ENCODE measurements at places on chromosomes 6 and 20.
A peak's percentile ranks its signal among the peaks of the same experiment; 100 is the strongest.

DNA sequence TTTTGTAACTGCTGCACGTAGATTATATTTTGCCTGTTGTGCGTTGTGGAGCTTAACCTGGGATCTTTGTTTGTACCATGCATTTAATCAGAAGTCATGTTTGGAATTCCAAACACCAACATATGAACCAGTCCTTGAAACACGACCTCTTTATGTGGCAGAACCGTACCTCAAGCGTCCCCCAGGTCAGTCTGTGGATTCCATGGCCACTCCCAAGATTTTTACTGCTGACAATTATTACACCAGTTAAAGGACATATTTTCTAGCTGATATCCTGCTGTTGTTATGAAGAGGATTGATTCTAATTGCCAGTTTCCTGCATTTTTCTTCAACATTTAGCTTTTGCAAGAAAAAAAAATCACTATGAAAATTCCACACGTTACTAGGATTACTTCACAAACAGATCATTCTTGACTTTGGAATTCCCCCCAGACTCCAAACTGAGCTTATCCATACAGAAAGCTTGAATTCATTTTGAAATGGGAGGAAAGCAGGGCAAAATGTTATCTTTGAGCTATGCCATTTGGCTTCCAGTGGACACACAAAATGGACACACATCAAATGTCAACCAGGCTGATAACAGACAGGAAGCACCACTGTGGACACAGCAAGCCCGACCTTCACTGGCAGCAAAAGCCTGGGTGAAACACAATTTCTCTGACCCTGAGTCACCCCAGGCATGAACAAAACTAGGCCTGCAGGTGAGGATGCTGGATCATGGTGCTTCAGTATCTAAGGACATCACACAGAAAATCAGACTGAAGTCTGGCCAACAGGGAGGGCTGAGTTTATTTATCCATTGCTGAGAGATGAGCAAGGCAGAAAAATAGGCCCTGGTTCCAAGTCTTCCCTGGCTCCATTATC lies 542.9 kb upstream of the JAG1 start:
- DNase-seq: no peak

DNA sequence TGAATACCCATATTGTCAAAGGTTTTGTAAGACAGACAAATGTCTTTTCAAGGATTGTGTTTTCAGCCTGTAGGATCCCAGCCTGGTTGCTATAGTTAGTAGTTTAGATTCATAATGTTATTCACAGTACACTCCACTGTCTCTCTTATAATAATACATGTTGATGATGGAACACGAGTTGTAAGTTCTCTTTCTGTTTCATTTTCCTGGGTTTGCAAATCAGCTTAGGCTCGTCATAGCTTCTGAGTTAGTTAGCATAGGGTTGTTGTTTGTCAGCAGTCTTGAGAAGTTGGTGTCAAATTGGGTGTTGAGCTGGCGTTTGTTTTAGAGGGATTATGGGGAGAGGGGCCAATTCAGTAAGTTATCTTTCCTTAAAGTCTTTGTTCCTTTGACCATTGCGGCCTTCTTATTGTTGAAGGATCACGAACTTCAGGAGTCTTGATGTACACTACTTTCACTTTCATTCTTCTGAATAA lies 45.8 kb downstream of the QKI start:
- DNase-seq: no peak

DNA sequence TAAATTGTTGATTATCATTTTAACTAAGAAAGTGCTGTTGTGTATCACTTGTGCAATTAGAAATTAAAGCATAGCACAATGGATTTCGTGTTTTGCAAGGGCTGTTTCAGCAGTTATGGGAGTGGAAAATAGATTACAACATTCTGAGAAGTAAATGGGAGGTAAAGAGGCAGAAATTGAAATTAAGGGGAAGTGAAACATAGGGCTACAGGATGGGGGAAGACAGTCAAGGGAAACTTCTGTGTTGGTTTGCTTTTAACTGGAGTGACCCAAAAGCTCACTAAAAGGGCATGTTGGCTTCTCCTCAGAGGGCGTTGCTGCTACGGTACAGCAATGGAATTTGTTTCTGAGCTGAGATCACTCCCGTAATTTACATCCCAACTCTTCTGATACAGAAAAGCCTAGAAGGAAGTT lies 147.5 kb downstream of the BCAS1 start:
- peak; percentile 19 for DNase-seq

DNA sequence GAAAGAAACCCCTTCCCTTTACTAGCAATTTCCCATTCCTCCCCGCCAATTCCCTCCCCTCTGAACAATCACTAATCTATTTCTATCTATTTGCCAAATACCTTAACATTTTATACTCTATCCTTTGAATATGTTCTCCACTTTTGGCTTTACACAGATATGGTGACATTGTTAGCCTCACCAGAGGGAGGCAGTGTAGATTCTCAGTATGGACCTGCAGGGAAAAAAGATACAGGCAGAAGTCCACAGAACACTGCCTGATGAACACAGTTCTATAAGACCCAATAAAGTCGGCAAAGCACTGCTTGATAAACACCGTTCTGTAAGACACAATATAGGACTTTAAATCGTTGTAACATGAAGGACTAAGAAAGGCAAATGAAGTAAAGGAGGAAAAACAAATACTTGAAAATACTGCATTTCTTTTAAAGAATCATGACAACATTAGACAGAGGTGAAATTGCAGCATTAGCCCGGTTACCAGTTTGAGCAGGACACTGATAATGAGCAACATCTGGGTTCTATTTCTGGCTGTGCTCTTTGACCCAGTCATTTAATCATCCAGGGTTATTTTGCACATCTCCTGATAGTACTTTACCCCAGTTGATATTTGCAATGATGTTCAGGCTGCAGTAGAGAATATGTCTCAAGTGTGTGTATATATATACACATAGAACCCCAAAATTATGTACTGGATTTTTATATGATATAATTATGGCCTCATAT lies 296.8 kb downstream of the UTRN start:
- peak; percentile 6 for DNase-seq

- no peak for DNase-seq
Measured at GRCh38 chr6:128632131-128632530, 111.7 kb upstream of the PTPRK start.

DNA sequence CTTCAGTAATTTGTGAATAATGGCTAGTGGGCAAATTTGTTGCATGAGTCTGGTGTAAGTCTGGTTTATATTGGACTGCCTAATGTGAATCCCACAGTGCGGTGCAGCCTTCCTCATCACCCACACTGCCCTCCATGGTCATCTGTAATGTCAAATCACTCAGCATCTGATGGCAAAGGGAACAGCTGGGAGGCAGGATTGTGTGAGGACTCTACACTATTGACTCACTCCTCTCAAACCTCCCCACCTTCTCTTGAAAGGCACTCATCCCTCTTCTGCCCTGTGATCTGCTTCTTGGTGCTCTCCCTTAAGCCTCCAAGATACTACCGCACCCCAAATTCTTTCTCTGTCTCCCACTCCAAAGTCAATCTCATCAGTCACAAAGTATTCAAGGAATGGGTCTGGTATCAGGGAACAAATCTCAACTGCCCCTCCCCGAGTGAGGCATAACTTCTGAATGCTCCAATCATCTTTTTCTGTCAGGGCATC lies 146.0 kb upstream of the BEND6 start:
- DNase-seq: no peak

GRCh38 chr20:57594092-57594951 lies 25.9 kb downstream of the ZBP1 start:
- DNase-seq: no peak

- no peak for DNase-seq
Measured at GRCh38 chr6:38725414-38726183, 10.5 kb downstream of the DNAH8 start.

- no peak for DNase-seq
Measured at GRCh38 chr20:48919882-48920526, 1.5 kb upstream of the ARFGEF2 start.

- no peak for DNase-seq
Measured at GRCh38 chr20:24673678-24674570, 204.5 kb downstream of the SYNDIG1 start.

- DNase-seq: no peak
Measured at GRCh38 chr6:155861821-155862220, 406.2 kb upstream of the NOX3 start.

GRCh38 chr6:169253337-169254238 lies at the start of gene THBS2:
Gene THBS2, minus strand, starts transcription at chr6:169253846. Its CDS starts 3,062 bp downstream, at chr6:169250784.
- DNase-seq: peak; percentile 31

DNA sequence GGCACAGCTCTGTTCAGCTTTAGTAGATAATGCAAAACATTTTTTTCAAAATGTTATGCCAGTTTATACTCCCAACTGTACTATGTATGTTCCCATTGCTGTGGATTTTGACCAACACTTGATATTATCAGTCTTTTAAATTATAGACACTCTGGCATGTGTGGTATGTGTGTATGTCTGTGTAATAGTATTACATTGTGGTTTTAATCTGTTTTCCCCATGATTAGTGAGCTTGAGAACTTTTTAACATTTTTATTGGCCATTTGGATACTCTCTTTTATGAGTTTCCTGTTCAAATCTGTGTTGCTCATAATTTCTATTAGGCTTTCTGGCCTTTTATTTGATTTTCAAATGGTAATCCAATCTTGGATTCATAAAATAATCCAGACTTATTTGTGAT lies 69.2 kb upstream of the TXNDC5 start:
- no peak for DNase-seq

GRCh38 chr6:4029687-4030086 lies 49.2 kb downstream of the FAM217A start:
- no peak for DNase-seq

GRCh38 chr20:54633374-54634355 lies 158.3 kb downstream of the DOK5 start:
- no peak for DNase-seq

- DNase-seq: no peak
Measured at GRCh38 chr6:5099537-5099936, 14.4 kb downstream of the PPP1R3G start.

DNA sequence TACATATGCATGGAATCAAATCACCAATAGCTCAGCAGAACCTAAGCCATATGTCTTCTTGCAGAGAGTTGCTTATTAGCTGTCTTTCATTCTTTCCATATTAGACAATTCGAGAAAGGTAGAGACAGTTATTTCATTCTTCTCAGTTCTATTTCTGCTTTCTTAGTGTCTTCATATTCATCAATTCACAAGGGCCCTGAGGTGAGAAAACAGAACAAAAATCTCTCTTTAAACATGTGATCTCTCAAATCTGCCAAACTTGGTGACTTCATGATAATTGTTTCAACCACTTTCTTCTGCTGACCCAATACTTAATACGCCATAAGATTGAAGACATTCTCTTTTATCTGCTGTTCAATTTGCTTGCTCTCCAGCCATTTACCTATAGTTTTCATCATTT lies 229.7 kb upstream of the MARCKS start:
- DNase-seq: no peak

DNA sequence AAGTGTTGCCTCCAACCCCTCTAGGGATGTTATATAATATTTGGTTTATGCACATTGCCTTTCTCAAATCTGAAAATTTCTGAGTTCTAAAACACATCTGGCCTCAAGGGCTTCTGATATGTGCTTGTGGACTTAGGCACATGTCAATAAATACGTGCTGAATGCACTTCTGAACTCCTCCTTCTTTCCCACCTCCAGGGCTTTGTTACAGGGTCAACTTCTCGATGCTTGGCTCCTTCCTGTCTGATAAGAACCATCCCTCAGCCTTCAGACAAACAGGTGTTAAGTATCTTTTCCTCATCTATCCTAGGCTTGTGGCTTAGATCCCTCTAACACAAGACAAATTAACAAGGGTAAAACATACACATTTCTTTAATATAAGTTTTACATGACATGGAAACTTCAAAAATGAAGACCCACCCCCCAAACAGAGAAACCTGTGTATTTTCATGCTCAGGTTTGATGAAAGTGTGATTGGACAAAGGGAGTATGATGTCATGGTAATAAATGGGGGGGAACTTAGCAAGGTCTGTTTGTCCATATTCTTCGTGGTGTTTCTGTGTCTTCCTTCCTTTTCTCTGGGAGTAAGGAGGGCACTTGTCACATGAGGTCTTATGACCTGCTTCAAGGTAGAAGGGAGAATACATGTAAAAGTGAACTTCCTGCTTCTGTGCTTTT lies 326.9 kb downstream of the CD83 start:
- DNase-seq: no peak

DNA sequence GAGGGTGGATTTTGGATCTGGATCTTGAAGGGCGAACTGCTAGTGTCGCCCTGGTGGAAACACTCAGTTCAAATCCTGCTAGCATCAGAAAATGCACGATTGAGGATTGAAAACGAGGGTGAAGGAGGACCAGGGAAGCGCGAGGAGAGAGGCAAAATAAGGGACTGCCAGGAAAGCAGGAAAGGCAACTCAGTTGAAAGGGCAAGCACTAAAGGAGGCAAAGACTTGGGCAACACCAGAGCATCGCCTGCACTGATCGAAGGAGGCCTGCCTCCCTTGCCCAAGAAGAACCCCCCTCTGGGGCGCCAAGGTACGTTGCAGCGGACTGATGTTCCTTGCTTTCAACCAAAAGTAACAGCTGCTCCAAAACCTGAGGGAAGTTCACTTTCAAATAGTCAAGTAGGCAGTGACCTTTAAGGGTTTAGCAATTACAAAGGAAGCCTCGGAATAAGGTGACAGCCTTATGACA lies 308 bp upstream of the COL21A1 start:
- no peak for DNase-seq

DNA sequence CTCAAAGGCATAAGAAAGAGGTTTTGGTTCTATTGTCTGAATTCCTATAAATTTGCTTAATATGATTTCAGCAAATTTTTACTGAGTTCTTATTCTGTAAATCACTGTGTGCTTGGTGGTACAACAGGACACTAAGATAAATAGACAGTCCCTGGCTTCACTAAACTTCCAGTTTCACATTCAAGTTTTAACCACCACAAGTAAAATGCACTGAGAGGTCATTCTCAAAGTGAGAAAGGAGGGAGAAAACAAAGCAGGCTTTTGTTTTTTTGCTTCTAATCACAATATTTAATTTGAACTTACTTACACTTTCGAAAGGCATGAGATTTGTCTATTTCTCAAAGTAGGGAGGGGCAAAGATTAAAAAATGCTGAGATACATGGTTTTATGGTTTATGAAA lies 445.7 kb downstream of the CDC5L start:
- no peak for DNase-seq

DNA sequence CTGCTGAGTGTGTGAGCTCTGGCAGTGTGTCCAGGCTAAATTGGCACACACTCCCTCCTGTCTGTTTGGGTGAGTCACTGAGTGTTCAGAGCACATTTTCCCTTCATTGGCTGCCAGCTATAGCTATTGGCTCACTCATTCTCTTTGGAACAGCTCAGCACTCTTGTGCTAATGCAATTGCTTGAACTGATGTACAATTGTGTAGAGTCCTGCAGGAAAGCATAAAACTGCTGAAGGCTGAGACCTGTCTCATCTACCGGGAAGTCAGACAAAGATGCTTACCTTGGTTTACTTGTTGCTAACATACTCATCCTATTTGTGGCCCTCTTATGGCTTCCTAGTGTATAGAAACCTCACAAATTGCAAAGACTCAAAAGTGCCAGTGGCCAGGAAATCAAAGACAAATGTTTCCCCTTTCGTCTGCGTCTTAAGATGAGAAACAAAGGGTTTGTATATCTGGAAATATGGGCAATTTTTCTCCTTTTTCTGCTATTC lies 351.0 kb downstream of the BCKDHB start:
- DNase-seq: peak; percentile 52

- no peak for DNase-seq
Measured at GRCh38 chr20:46222521-46223007, 85.7 kb downstream of the CDH22 start.
